ENCODE measurements at places on chromosomes 6 and 20.
A peak's percentile ranks its signal among the peaks of the same experiment; 100 is the strongest.

DNA sequence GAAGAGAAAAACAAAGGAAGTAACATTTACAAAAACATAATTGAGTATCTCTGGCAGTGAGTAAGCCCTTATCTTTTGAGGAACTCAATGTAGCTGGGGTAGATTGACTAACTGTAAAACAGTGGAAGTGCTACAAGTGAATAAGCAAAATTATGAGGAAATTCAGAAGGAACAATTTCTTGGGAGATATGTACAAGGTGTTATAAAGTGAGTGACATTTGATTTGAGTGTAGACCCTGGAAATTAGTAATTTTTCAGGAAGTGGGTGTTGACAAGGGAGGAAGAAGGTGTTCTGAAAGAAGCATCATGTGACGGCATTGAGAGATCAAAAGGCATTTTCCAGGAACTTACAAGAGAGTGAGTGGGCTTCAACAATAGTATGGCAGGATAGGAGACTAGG, 22.2 kb downstream of the XRN2 start:
- DNase-seq: peak; percentile 17

DNA sequence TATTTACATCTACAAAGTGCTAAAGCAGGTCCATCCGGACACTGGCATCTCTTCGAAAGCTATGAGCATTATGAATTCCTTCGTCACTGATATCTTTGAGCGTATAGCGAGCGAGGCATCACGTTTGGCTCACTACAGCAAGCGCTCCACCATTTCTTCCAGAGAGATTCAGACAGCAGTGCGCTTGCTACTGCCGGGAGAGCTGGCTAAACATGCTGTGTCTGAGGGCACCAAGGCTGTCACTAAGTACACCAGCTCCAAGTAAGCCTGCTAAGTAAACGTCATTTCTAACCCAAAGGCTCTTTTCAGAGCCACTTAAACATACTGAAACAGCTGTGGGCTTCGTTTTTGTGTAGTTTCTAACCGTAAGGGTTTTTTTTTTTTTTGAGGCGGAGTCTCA, 27.5 kb upstream of the SLC17A4 start:
- no peak for DNase-seq

- DNase-seq: no peak
Observed at GRCh38 chr6:146813554-146813953, 214.8 kb downstream of the ADGB start.

DNA sequence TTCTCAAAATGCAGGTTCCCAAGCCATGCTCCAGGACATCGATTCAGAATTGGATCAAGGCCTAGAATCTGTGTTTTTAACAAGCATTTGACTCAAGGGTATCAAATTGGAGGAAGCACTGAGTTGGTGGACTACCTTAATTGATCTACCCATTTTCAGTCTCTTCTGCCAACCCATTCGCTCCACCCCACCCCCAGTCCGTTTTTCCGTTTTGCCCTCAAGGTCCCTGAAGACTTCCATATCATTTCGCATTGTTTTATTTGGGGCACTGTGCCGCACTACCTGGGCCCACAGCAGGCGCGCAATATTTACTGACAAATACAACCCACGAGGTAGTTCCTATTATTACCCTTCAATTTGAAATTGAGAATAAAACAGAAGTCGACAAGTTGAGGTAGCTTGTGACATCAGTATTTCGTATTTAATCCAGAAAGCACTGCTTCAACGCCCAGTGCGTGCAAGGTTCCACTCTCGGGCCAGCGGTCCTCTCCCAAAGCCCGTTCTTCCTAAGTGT, 557 bp upstream of the DHX35 start:
- no peak for DNase-seq
